Cerebellar nuclear complex (tissue), 1 donor: ENCODE measurements at places on chromosomes 3 and 15.

- no peak for DNase-seq
These were observed 523.2 kb downstream of the SOX2 start for GRCh38 chr3:182234881-182235280.

DNA sequence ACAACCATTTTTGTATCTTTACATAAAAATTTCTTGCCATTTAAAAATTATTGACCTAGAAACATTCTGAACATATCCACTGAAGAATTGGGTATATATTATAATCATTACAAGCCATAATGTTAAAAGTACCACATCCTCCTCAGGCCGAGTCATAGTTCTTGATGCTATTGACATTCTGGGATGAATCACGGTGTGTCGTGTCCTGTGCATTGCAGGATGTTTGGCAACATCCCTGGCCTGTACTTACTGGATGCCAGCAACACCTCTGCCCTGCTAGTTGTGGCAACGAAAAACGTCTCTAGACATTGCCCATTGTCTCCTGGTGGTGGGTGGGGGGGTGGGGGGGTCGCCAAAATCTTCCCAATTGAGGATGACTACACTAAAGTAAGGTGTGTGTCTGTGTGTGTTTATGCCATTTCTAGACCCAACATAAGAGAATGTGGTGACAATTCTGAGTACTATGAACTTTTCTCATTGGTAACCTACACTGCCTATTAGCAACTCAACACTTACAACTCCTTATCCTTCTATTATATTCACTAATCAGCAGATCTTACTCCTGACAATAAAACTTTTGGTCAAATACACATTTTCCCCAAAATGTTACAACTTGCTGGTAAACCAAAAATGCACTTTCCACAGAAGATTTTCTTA lies 471.6 kb downstream of the FOXP1 start:
- DNase-seq, result no peak

DNA sequence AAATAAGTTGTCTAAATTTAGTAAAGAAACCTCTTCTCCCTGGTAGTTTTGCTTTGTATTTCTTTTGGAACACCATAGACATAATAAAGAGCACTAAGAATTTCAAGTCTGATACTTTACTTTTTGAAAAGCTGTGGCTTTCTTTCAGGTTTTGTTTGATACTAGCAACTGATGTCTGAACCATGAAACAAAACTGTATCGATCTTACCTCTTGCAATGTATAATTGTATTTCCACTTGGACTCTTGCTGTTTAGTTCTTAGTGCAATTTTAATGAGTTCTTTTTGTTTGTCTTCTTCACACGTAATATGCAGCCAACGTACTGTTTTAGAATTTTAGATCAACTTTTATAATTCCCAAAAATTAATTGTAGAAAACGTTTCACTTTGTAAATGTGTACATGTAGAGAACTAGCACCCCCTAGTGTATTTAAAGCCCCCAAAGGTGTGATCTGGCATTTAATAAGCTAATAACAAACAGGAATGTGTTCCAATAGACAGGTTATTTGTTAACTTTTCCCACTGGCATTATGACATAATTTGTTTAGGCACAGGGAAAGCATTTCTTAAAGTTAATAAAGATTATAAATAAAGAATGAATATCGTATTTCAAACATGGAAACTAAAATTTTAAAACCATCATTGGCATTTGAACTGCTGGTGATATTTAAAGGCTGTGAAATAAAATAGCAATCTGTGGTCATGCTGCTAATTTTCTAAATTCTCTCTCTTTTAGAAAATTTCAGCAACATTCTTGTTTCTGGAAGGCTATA lies 289.1 kb upstream of the DNAJC19 start:
- no peak for DNase-seq

DNA sequence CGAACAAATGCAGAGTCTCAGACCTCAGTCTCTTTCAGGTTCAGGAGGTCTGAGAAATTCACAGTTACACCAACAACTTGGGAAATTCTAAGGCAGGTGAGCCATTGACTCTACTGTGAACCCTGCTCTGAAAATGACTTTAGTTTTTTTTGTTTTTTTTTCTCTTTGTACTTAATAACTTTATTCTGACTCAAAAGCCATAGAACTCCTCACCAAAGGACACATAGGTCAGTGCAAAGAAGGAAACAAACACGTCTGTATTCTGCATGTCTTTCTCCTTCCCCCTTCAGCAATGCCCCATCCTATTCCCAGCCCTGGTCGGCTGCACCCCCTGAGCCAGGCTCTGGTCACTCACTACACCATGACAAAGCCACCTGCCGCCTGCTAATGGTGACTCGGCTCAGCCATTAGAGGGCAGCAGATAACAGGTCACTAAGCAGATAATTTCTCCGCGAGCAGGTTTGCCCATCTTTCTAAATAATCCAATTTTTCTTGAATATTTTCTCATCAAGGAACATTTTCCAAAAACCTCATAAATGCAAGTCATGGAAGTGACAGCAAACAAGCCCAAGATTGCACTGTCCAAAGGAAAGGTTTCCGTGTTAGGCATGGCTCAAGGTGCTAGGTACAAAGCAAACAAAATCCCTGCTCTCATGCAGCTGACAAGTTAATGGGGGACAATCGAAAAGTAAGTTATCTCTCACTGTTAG lies 37.7 kb downstream of the TM4SF4 start:
- no peak for DNase-seq

DNA sequence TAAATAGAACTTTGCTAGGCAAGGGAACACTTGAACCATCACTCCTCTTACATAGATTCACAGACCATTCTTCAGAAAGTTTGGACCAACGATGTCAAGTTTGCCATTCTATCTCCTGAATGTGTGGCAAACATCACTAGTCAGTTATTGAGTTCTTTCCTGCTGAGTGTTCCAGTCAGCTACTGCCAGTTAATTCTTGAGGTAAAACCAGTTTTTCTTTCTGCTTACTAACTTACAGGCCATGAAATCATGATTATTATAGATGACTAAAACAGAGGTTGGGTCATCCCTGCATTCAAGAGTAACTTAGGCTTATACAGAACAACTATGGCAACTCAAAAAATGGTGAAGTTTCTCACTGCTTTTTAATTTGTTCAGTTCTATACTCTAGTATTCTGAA lies 88.2 kb downstream of the AP4E1 start:
- DNase-seq, result no peak

DNA sequence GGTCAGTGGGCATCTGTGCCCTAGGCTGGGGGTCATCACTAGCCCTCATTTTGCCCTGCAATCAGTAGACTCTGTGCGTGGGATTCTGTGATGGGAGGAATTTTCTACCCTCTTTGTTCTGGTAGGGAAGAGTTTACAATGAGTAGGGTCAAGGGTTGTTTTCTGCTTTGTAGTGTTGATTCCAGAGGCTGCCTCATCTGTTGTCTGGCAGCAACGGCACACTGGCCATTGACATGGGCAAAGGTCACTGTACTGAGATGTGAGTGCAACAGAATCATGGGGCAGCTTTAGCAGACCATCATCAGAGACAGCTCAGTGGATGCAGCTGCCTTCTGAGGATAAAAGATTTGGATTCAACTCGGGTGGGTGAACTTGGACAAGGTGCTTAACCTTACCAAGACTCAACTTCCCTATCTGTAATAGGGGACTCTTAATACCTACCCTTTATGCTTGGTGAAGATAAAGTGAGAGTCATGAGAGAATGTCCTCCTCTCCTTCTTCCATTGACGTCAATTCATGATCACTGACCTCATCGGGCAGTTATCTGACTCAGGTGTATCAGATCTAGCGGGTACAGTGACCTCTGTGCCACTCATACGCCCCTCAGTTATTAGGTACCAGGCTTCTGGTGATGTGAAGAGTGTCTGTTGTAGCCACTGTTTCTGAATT lies 127.5 kb downstream of the RPLP1 start:
- DNase-seq, result no peak

DNA sequence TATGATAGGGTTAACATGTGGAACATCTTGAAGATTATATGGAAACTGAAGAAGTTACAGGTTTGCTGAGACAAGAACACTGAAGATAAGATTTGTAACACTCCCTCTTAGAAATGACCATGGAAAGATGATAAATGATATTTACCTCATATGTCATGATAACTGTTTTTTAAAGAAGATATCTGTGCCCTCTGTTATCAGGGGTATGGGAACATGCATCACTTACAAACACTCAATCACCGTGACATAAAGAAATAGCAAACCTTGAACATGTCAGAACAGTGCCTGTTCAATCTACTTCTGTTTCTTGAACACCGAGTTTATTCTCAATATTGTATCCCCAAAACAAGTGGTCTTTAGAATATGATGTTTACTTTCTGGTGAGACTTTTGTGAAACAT lies 149.4 kb downstream of the ROBO2 start:
- DNase-seq, result no peak

GRCh38 chr3:172223870-172224269 lies 184.5 kb downstream of the FNDC3B start:
- no peak for DNase-seq

DNA sequence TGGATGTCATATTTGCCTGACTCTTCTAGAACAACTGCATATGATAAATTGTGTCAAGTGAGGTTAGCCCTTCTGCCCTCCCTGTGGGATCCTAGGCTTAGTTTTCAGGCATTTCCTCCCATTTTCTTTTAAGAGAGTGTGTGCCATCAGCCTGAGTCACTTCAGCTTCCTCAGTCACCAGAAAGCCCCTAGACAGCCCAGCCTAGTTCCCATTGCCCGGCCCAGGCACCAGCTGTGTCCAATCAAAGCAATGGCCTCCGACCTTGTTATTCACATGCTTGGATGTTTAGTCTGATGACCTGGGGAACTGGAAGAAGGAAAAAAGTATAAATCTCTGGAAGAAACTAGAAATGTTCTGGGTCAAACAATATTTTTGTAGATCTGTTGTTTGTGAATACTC lies 221.9 kb upstream of the LRIG1 start:
- DNase-seq, result no peak

DNA sequence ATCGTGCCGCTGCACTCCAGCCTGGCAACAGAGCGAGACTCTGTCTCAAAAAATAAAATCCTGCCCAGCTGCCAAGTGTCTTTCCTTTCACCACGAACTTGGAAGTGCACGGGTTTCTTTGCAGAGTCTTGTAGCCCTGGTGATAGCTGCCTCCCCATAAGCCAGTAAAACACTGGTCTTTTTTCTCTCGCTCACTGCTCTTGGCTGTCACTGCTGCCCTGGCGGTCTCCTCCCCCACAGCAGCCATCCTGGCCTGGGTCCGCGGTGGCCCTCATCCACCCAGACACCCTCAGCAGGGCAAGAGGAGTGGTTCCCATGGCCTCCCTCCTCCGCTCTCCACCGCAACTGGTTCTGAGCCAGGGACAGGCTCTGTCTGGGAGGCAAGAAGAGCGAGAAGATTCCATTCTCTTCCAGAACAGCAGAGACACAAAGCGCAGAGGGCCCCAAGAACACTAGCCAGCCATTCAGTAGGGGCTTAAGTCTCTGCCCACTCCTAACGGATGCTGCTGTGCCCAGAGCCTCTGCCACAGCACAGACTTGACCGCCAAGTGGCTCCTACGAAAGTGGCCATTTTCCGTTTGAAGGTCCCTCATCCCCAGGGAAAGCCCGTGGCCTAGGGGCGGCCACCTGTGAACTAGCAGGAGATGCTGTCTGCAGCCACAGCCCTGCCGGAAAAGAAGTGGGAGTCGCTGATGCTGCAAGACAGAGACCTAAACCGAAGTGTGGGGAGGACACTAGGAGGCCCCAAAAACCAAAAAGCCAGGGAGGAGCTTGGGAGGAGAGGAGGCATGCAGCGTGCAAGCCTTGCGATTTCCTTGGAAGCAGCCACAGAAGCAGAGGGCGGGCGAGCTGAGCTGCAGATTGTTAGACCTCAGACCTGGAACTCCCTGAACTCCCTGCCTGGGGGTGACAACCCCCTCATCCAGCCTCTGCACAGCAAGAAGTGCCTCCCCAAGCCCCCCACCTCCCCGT lies 44.1 kb downstream of the KLHL25 start:
- DNase-seq, result no peak

DNA sequence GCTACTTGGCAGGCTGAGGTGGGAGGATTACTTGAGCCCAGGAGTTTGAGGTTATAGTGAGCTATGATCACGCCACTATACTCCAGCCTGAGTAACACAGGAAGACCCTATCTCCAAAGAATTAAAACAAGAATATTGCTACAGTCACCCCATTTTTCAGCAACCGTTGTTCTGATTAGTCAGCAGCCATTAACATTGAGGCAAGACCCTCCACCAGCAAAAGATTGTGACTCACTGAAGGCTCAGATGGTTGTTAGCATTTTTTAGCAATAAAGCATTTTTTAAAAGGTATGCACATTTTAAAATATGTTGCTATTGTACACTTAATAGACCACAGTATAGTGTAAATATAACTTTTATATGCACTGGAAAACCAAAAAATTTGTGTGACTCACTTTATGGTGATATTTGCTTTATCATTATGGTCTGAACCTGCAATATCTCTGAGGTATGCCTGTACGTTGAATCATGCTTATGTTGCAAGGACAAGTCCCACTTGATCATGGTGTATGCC lies 492.6 kb downstream of the SQOR start:
- DNase-seq, result no peak

GRCh38 chr15:100018191-100018590 lies 285.0 kb upstream of the LYSMD4 start:
- DNase-seq, result no peak

DNA sequence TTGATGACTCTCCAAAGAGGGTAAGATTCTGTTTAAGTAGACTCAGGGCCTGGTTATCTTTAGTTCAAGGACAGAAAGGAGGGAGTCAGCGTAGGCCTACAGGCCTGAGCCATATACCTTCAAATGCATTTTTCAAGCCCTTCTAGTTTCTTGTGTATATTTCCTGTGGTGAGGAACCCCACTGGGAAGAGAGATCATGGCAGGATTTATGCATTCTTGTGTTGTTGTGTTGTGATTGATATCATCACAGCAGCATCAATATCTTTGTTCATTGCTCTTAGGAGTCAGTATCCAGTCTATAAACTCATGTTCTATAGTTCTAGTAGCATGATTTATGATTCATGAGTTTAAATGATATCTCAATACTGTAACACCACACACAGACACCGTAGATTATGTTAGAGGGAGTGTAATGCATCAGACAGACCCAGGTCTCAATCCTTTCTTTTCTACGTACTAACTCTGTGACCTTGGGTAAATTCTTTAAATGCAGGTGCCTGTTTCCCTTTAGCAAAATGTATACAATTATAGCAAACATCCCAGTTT lies 427.5 kb downstream of the PDCD6IP start:
- DNase-seq, result no peak

DNA sequence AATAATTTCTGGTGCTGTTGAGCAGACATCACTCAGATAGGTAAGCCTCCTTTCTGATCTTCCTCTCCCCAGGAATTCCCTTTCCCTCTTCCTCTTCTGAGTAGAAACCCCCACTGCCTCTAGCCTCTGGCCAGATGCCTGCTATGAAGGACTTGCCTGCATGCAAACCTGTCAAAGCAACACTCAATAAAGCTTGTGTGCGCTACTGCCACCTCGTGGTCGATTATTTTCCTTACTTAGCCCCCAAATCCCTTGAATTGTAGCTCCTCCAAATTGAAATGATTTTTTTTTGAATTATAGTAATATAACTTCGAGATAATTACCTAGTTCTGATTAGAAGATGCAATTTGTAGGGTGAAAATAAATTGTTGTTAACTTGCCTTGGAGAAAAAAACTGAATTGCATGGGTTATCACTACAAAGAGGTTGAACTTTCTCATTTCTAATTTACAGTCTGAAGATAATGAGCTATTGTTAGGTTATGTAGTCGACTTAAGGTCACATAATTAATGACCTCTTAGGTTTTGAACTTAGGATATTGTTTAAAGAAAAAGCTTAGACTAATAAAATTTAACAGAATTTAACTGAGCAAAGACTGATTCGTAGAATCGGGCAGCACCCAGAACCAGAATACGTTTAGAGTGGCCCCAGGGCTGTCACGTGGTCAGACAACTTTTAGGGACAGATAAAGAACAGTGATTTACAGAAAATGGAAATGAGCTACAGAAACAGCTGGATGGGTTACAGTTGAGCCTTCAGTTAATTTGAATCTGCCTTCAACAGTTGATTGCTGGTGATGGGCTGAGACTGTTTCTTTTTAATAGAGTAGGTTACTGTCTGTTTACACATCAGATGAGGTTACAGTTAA lies 269.3 kb downstream of the ARPP21 start:
- DNase-seq, result no peak
